Stimulated activated CD4-positive, alpha-beta T cell treated with anti-CD3 and anti-CD28 coated beads, Interleukin-4, amount 100 ng/mL, for 48 hours (primary cell): ENCODE measurements at places on chromosomes 4 and X.

DNA sequence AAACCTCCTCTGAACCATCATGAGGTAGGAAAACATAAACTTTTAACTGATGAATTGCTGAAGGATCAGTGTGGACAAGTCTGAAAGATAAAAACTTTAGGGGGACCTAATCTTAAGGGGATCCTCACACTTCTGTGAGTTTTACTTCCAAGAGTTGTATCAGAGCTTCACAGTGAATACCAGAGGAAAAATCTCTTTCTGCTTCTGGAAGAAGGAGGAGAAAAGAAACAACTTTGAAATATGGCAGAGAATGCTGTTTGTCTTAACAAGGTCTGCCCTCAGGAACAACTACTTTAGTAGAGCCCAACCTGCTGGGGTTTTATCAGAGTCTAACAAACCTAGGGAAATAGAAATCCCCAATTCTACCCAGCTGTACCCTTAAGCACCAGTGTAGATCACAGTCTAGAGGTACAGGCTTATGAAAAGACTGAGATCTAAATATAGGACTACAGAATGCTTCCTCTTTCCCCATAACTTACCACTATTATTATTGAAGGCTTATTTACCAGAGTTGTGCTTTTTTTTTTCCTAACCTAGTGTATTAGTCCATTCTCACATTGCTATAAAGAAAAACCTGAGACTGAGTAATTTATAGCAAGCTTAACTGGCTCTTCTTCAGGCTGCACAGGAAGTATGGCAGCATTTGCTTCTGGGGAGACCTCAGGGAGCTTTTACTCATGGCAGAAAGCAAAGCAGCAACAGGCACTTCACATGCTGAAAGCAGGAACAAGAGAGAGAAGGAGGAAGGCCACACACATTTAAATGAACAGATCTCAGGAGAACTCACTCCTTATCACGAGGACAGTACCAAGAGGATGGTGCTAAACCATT is 167.9 kb downstream of the CAMK2D start:
- DNase-seq: no peak

- DNase-seq: no peak
Observed at GRCh38 chrX:25143596-25143995, 127.8 kb upstream of the ARX start.

GRCh38 chrX:65871671-65872311 is 168.1 kb downstream of the VSIG4 start:
- DNase-seq: no peak

GRCh38 chr4:125789023-125789422 is 474.3 kb downstream of the FAT4 start:
- no peak for DNase-seq

- DNase-seq: no peak
Observed at GRCh38 chr4:44194365-44194764, 254.2 kb downstream of the KCTD8 start.
